ENCODE measurements at places on chromosomes 4 and X.

DNA sequence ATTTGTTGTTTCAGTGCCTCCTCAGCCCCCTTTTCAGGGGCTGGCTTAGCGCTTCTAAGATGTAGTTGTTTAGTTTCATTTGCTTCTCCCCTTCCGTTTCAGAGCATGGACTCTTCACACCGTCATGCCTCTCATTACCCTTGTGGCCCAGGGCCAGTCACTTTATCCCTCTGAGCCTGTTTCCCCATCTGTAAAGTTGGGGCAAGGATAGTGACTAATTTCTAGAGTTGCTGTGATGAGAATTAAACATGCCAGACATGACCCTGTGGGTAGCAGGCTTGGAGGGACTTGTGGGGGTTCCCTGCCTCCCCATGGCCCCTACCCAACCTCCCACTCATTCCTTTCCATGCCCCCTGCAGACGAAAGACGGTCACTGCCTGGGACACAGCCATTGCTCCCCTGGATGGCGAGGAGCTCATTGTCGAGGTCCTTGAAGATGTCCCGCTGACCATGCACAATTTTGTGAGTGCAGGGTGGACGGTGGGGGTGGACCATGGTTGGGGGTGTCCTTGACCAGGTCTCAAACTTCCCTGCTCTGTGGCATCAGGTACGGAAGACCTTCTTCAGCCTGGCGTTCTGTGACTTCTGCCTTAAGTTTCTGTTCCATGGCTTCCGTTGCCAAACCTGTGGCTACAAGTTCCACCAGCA, 3.6 kb downstream of the ARAF start:
- no peak for DNase-seq

GRCh38 chrX:77793946-77794345, 7.9 kb upstream of the ATRX start:
- no peak for DNase-seq

GRCh38 chr4:151952711-151953254, 192.0 kb upstream of the GATB start:
- DNase-seq, result no peak

DNA sequence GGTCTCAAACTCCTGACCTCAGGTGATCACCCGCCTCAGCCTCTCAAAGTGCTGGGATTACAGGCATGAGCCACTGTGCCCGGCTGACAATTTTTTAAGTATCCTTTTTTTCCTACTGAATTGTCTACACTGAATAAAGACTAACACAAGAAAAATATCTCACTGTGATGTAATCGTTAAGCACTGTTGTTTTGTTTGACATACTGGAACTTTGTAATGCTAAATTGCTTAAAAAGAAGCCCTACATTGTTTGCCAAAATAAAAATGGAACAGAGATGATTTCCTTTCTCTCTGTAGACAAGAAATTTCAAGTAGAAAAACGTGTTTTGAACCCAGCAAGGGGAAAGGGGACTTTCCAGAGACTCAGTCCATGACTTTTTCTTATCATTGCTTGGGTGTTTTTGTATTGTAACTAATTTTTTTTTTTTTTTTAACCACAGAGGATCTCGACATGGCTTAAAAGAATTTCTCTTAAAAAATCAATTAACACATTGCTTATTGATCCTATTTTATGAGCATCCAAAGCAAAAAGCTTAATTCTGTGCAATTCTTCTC, 74.9 kb downstream of the TMEM156 start:
- DNase-seq, result peak; percentile 4

- DNase-seq, result no peak
Observed at GRCh38 chr4:52198294-52198693, 147.2 kb downstream of the SPATA18 start.

- no peak for DNase-seq
Observed at GRCh38 chrX:98350940-98351339, 1467.2 kb downstream of the RPA4 start.

DNA sequence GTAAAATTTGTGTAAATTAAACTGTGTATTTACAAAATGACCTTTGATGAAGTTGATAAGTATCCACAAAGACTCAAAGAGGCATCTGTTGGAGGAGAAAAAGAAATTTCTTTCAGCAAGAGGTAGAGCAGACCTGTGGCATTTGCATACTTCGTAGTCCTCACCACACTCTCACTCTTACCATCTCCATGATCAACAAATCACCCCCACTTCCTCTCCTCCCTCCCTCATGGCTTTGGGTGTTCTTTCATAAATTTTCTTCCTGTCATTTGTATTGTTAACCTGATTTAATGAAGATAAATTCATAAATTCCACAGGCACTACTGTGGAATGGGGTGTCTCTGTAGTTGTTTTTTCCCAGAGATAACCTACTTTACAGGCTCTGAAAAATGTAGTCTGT, 366.5 kb downstream of the ZNF674 start:
- DNase-seq, result no peak

DNA sequence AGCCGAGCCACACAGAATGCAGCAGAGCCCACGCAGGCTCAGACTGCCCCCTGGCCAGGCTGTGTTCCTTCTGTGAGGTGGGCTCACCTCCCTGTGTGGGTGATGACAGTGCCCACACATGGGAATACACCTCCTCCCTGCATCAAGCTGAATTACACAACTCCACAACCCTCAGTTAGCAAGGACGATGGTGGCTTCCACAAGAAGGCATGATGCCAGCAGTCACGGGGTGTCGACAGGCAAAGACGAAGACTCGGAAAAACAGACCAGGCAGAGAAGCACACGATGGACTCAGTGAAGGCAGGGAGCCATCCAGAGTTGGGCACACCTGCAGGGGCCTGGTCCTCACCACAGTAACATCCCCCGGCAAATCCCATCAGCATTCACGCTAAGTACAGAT, 12.1 kb downstream of the LETM1 start:
- DNase-seq, result no peak

DNA sequence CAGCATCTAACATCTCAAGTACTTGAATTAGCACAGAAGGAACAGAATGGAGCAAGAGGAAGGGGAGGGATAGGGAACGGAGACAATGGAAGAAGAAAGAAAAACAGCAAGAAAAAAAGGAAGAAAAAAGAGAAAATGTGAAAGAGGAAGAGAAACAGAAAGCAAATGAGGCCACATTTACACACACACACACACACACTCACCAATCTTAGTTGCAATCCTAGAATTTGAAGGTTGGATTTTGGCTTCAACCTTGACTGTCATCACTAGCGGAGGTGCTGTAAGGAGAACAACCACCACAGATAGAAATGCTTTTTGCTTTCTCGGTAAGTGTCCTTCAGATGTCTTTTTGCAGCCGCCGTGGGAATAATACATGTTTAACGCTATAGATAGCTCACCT, 327.1 kb upstream of the NWD2 start:
- no peak for DNase-seq

DNA sequence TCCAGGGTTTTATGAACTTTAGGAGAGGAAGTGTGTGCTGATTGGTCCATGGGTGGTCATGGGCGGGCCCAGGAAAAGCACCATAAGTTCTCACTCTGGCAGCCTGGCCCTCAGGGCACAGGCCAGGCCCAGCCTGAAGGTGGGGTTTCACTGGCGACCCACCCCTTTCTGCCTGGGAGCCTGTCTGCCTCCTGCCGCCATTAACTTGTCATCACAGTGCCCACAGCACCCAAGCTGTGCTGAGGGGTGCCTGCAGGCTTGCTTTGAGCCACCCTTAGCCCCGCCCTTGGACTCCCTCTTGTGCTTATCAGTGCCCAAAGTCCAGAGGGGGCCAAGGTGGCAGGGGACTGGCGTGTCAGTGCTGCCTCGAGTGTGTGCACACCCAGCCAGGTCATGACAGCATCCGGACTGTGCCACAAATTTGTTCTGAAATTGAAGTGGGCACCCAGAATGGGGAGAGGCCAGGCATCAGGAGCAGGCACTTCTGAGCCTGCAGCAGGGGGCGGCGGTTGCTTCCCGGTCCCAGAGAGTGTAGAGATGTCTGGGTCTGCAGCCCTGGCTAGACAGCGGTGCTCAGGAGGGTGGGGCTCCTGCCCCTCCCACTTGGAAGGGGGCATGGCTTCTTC, 455.6 kb downstream of the TMA16 start:
- DNase-seq, result no peak

DNA sequence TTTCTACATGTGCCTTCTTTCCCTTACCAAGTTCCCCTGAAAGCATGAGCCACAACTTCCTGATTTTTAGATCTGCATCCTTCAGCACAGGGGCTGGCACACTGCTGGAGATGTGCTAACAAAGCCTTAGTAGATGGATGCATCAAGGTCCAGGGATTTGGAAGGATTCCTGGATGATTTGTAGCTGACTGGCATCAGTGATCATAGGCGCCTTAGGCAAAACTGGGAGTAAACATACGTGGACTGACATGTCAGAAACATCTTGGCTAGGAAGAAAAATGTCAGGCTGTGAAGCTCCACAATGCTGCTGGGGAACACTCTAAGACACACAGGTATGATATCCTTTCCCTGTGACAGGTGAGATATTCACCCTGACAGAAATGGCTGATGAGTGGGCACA, 156.4 kb downstream of the AMELX start:
- no peak for DNase-seq

DNA sequence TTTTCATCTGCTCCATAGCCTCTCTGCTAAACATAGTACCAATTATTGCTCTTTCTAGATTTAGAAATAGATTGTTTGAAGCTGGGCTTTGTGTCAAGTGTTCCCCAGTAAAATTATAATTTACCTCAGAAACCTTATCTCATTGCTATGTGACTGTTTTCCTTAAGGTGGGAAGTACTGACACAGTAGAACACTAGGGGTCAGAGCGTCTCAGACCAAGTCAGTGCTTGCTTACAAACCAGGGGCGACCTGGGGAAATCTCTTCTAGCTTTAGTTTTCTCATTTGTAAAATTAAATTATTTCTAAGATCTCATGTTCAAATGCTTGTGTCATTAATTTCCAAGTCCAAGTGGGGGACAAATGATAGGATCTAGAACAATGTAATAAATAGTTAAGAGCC, 360.4 kb downstream of the RAPGEF2 start:
- no peak for DNase-seq

- no peak for DNase-seq
Observed at GRCh38 chrX:2894885-2895292, 34.2 kb downstream of the ARSD start.

DNA sequence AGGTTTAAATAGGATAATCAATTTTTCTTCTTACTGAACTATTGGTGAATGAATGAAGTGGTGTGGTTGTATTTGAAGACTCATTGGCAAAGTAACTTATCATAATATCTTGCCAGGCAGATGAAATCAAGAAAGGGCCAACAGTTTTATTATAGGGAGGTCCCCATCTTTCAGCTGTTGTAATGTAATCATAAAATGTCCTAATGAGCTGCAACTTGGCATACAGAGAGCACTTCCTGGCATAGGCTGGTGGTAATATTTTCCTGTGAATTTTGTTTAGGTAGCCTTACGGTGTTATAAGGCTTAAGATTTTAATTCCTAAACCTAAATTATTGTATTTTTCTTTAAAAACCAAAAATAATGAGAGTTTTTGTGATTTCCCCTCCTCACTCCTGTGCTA, 17.5 kb downstream of the FHIP1A start:
- no peak for DNase-seq

GRCh38 chr4:119210775-119211174, 1.7 kb upstream of the USP53 start:
- no peak for DNase-seq

DNA sequence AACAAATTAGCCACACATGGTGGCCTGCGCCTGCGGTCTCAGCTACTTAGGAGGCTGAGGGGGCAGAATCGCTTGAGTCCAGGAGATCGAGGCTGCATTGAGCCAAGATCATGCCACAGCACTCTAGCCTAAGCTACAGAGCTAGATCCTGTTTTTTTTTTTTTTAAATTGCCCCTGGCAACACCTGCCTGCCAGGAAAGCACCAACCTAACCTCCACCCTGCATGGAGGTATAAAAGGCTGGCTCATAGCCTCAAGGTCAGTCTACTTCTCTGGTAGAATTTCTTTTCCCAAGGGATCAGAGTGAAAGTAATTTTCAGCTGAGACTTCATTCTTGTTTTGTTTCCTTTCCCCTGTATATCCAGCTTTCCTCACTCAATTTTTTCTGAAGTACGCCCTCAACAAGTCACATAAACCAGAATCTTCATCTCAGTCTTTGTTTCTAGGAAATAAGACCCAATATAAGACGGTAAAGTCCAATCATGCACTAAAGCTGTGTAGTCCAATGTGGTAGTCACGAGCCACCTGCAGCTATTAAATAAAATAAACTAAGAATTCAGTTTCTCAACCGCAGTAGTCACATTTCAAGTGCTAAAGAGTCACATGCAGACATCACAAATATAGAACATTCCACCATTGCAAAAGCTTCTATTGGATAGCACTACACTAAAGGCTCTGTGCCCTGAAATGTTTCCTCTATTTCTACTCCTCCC, 113.3 kb downstream of the HPGD start:
- DNase-seq, result no peak

DNA sequence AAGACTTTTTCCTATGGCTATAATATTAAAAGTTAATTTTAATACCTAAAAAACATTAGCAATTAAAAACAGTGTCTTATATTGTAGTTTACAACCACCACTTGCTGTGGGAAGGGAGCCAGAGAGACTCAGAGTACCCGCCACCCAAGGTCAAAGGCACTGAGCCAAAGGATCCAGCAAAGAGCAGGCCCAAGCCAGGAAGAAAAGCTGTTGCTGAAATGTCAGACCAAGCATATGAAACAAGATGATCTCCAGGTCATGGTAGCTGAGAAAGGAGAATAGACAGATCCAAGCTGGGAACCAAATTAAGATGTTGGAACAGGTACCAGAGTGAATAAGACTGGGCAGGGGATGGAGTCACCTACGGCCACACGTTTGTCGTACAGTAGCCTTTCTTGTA, 18.8 kb upstream of the ATOH1 start:
- no peak for DNase-seq

GRCh38 chrX:125810856-125811255, 355.2 kb downstream of the DCAF12L2 start:
- DNase-seq, result no peak

DNA sequence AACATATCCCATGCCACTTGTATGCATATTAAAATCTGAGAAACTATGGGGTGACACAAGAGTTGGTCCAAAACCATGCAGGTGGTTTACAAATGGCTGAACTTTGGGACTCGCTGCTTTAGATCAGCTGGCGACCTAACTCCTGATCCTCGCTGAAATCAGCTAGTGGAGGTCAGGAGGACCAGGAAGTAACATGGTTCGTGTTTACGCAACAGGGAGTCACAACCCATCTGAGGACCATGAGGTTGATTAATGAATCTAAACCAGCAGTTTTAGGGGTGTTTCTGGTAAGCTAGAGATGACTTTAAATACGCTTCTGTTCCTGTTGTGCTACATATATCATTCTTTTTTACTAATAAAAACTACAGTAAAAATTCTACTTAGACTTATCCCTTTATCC, 12.9 kb downstream of the TSPAN5 start:
- DNase-seq, result no peak

DNA sequence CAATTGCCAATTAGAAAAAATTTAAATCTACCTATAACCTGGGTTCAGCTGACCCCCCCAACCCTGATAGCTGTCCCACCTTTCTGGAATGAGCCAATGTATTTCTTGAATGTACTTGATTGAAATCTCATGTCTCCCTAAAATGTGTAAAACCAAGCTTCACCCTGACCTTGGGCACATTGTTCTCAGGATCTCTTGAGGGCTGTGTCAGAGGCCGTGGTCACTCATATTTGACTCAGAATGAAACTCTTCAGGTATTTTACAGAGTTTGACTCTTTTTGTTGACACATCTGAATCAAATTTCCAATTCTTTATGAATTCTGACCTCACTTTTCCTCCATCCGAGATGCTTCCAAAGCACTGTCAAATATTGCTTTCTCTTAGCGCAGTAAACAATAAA, 115.3 kb upstream of the BEND4 start:
- DNase-seq, result no peak

GRCh38 chr4:157363360-157363759, 142.8 kb downstream of the GRIA2 start:
- DNase-seq, result no peak

Measured in CD4-positive, alpha-beta T cell treated with Interleukin-17A for 1 hour (primary cell).